Amniotic epithelial cell (primary cell): ENCODE measurements at places on chromosomes 4 and X.

GRCh38 chr4:54784161-54784671, 126.5 kb downstream of the KIT start:
- no peak for DNase-seq

GRCh38 chr4:70359115-70359661, 1.4 kb upstream of the SMR3A start:
- no peak for DNase-seq

DNA sequence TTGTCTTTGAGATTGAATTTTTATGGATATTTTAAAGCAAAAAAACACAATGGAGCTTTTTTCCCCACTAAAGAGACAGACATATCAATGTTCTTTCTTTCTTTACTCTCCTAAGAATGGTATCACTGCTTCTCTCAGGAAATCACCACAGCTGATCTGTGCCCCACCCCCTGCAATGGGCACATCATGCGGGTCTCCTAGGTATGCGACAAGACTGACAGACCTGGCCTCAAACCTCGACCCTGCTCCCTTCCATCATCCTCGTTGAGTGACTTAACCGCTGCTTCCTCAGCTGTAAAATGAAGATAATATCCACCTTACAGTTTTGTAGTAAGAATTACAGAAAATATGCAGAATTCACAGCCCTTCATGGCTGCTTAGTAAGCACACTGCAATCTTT, 58.3 kb downstream of the LEF1 start:
- no peak for DNase-seq

- DNase-seq = no peak
Measured at GRCh38 chr4:75705198-75705977, 19.0 kb upstream of the USO1 start.

- DNase-seq = no peak
Measured at GRCh38 chr4:165331359-165331758, 3.9 kb downstream of the MSMO1 start.

GRCh38 chr4:9916346-9916745, 105.0 kb downstream of the SLC2A9 start:
- no peak for DNase-seq

- no peak for DNase-seq
Measured at GRCh38 chr4:86100539-86101215, 259.2 kb downstream of the MAPK10 start.

GRCh38 chrX:123771449-123772064, 38.7 kb upstream of the THOC2 start:
- DNase-seq = no peak

GRCh38 chr4:56345458-56345857, 41.8 kb downstream of the AASDH start:
- peak; percentile 65 for DNase-seq

DNA sequence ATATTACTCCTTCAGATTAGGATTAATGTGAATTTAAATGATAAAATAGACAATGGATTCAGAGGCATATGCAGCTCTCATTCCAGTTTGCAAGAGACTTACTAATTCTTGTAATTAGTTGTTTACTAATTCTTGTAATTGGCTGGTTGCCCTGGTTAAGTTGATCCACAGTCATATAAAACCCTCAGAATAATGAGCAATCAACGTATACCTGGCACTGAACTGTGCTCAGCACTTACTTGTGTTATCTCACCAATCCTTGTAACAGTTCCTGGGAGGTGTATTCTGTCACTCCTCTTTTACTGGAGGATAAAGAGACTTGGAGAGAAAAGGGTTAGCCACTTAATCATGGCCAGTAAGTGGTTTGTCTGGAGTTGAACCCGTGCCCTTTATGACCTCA, 10.5 kb downstream of the HERC5 start:
- no peak for DNase-seq

DNA sequence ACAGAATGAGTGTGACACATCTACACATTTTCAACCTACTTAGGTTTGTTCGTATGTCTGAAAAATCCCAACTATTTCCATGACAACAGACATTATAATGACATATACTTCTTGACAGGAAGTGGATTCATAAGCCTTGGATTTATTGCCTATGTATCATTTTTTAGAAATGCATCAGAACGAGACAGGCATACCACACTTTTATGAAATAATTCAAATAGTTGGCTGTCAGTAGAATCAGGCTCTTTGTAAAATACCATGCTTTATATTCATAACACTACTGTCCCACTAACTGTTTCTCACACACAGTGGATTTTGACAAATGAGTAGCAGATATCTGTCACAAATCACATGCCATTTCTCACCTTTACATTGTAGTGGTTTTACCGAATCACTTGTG, 173.2 kb downstream of the BEND2 start:
- no peak for DNase-seq

DNA sequence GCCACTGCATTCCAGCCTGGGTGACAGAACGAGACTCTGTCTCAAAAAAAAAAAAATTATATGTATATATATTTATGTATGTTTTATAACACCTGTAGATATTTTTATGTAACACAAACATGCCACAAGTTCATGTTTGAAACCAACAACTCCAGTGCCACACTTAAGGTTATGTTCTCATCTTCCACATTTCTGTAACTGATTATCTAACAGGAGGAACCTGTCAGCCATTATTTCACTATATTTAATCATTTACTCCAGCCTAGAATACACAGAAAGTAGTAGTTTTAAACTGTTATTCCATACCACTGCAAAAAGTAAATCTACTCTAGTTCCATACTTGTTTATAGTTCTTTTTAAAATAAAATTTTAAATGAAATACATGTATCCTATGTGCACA, 32.3 kb downstream of the MCUB start:
- no peak for DNase-seq

DNA sequence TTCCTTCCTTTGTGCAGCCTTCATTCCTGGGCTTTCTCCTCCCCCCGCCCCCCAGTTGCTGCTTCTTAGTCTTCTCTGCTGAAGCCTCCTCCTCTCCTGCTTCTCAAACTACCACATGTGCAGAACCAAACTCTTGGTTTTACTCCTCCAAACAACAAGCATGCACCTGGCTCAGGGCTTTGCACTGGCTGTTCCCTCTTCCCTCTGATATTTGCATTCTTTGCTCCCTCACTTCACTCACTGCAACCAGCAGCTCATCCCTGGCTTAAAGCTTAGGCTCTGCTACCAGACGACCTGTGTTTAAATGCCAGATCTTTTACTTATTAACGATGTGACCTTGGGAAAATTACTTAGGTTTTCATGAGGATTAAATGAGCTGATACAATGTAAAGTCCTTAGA, 51.4 kb downstream of the MED28 start:
- no peak for DNase-seq

- DNase-seq = no peak
Measured at GRCh38 chr4:121166976-121167375, 2.9 kb upstream of the TNIP3 start.

- DNase-seq = no peak
Measured at GRCh38 chrX:10047631-10048030, 80.5 kb downstream of the CLDN34 start.

DNA sequence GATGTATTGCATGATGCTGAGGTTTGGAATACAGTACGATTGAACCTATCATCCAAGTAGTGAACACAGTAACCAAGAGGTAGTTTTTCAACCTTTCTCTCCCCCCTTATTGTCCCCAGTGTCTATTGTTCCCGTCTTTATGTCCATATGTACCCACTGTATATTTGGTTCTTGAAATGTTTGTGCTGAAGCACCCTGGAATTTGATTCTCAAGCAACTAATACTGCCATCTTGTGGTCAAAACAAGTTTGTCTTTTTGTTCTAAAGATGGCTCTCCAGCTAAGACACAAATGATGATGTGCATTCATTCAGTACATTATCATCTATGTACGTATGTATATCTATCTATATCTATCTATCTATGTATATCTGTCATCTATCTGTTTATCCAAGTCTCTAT, 33.5 kb upstream of the DCX start:
- DNase-seq = peak; percentile 46

- peak; percentile 30 for DNase-seq
Measured at GRCh38 chr4:170248576-170248975, 158.8 kb upstream of the AADAT start.

GRCh38 chrX:129019412-129019811, 503.9 kb downstream of the SMARCA1 start:
- no peak for DNase-seq

DNA sequence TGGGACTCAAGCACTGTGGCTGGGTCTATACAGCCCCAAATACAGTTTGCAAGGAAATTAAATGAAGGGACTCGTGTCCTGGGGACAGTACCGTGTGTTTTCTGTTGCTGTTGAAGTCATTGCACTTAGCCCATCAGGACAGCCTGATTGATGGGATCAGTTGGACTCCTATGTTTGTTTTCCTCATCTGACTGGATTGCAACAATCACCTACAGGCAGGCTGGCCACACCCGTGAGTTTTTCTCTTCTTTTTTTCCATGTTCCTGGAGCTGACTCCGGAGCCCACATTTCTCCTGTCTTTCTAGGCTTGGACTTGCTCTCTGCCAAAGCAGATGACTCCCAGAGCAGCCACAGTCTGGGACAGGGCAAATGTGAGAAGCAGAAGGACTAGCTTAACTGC, 38.1 kb downstream of the RTL9 start:
- DNase-seq = no peak

DNA sequence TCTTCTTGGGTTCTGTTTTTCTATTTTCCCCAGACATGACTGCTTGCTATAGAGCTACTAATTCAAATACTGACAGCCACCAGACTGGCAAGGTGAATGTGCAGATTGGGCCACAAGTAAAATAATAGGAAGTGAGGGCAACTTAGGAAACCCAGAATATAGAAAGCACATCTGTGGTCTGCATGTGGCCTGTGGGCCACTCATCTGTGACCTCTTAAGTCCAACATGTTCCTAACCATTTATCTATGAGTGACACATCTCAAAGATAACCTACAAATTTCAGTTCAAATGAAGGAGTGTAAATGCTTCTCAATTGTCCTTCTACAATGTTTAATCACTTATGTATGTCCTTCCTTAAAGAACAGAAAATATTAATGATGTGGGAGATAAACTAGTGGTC, 128.9 kb downstream of the REELD1 start:
- DNase-seq = no peak

GRCh38 chr4:128837679-128838078, 28.2 kb downstream of the JADE1 start:
- DNase-seq = no peak

- DNase-seq = peak; percentile 70
Measured at GRCh38 chr4:185265942-185266341, 56.5 kb downstream of the SNX25 start.

DNA sequence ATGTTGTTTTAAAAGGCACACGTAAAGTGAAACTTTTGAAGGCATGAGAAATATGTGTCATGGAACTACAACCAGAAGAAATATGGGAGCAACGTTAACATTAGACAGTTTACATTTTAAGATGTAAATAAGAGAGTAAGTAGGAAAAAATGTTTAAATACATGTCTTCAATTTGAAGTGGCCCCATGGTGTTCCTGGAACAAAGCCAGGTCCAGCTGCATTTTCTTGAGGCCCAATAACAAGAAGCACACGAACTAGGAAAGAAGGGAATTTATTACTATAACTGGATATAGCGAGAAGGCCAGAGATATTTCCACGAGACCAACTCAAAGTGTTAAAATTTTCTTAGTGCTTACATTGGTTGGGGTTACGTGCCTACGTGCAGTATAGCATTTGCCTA, 458.1 kb downstream of the KCTD8 start:
- no peak for DNase-seq

DNA sequence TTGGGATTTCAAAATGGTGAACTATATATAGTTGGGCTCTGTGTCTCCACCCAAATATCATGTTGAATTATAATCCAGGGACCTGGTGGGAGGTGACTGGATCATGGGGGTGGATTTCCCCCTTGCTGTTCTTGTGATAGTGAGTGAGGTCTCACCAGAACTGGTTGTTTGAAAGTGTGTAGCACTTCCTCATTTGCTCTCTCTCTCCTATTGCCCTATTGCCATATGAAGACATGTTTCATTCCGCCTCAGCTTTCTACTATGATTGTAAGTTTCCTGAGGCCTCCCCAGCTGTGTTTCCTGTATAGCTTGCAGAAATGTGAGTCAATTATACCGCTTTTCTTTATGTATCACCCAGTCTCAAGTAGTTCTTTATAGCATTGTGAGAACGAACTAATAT, 545.6 kb downstream of the TRAM1L1 start:
- DNase-seq = no peak

GRCh38 chrX:81378560-81378959, 176.7 kb downstream of the SH3BGRL start:
- DNase-seq = no peak

DNA sequence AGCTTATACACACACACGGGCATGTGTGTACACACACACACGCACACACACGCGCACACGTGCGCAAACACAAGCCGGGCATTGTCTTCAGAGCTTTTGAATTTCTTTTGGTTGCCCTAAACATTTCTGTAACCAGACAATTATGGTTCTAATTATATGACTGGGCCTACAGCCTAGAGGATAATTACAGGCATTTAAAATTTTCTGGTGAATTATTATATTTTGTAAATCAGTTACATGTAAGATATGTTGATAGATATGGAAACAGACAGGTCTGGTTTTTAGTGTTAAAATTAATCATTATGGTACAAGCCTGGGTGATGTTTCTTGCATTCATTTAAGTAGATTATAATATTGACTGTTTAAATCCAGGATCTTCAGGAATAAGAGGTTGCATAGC, 1120.5 kb downstream of the ADGRL3 start:
- DNase-seq = no peak

DNA sequence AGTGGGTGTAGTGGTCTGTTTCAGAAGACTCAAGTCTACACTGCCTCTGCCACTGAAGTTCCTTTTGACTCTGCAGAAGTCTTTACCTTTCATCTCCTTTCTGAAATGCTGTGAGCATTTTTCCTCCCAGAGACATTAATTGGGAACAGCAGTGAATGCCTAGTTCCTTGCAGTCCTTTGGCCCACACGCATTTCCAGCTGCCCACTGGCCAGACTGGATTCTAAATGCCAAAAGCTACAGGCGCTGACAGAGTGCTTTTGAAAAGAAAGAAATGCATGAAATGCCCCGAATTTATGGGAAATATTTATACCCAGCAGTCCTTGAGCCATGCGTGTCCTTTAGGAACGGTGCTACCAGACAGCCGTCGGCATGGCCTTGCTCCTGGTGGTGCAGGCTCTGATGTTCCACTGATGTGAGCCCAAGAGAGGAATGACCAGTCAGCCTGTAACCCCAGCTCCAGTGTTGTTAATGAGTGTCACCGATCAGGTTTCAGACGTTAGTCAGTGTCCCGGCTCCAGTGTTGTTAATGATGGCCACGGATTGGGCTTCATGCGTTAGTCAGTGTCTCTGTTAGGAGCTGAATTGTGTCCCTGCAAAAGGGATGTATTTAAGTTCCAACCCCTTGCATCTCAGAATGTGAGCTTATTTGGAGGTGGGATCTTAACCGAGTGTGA, 132.6 kb downstream of the TBL1X start:
- no peak for DNase-seq
